ENCODE measurements at places on chromosomes 6 and 20. TPM values are rescaled to one million over a fixed set of nuclear protein-coding genes. Genes with fewer than 3 reads are reported as not detected.
A peak's percentile ranks its signal among the peaks of the same experiment; 100 is the strongest.

DNA sequence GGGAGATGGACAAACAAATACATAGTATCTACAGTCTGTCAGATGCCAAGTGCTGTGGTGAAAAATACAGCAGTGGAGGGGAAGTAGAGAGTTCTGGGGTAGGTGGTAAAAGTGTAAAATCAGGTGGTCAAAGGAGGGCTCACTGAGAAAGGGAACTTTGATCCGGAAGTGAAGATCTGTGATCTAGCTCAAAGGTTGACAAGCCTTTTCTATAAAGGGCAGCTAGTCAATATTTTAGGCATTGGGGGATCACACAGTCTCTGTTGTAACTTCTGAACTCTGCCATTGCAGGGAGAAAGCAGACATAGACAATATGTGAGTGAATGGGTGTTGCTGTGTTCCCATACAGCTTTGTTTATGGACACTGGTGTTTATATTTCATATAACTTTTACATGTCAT lies 38.6 kb downstream of the SH3BGRL2 start:
- no peak overlapping the region for H3K27ac ChIP-seq
- peaks cover 26% of the 10 kb centered on the region for H3K4me1 ChIP-seq
- no peaks in the 10 kb centered on the region for H3K36me3 ChIP-seq
- no peaks in the 10 kb centered on the region for H3K27me3 ChIP-seq
- no peak for DNase-seq
- no peak overlapping the region for H3K4me3 ChIP-seq

DNA sequence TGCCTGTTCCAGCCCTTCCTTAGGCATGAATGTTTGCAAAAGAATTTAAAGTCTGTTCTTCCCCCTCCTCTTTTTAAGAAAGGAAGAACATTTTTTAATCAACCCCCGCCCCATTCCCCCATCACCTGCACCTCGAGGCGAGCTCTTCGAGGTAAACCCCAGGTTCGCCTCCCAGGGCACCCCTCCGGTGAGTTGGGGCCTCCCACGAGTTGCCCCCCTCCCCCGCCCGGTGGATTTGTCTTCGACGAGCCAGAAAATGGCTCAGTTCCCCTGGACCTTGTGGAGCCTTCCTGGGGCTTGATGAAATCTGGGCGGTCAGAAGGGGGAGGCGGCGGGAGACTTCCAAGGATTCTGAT lies 256 bp upstream of the OVOL2 start:
- peaks cover 6% of the 10 kb centered on the region for H3K4me1 ChIP-seq
- H3K4me3 ChIP-seq = peak overlapping the region; percentile 26
- no peak for DNase-seq
- H3K27me3 ChIP-seq = peaks cover 57% of the 10 kb centered on the region
- H3K27ac ChIP-seq = no peak overlapping the region

The SLC24A3 gene
- not detected for total RNA-seq

The PPP1R14C gene
- total RNA-seq = 0.65 TPM

- H3K36me3 ChIP-seq = no peaks in the 10 kb centered on the region
- H3K27me3 ChIP-seq = no peaks in the 10 kb centered on the region
- H3K4me3 ChIP-seq = no peak overlapping the region
- no peak overlapping the region for H3K27ac ChIP-seq
- peak; percentile 27 for DNase-seq
- no peaks in the 10 kb centered on the region for H3K4me1 ChIP-seq
Observed at GRCh38 chr6:43129434-43130194, 41.5 kb upstream of the SRF start.

The USP49 gene
- total RNA-seq = 5.7 TPM

The CRISP2 gene
- not detected for total RNA-seq

The EPPIN gene
- total RNA-seq = not detected

DNA sequence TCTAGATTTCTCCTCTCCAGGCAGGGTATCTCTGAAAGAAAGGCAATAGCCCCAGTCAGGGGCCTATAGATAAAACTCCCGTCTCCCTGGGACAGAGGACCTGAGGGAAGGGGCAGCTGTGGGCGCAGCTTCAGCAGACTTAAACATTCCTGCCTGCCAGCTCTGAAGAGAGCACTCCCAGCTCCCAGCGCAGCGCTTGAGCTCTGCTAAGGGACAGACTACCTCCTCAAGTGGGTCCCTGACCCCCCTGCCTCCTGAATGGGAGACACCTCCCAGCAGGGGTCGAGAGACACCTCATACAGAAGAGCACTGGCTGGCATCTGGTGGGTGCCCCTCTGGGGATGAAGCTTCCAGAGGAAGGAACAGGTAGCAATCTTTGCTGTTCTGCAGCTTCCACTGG lies 556.9 kb downstream of the EPM2A start:
- no peaks in the 10 kb centered on the region for H3K36me3 ChIP-seq
- H3K4me1 ChIP-seq = no peaks in the 10 kb centered on the region
- H3K27me3 ChIP-seq = no peaks in the 10 kb centered on the region
- H3K4me3 ChIP-seq = no peak overlapping the region
- no peak for DNase-seq

The CDYL gene
- 31.1 TPM for total RNA-seq

GRCh38 chr6:168182366-168182765 lies 103.4 kb upstream of the FRMD1 start:
- no peaks in the 10 kb centered on the region for H3K4me1 ChIP-seq
- H3K27me3 ChIP-seq = no peaks in the 10 kb centered on the region
- no peaks in the 10 kb centered on the region for H3K36me3 ChIP-seq
- DNase-seq = no peak
- H3K4me3 ChIP-seq = no peak overlapping the region
- no peak overlapping the region for H3K27ac ChIP-seq

GRCh38 chr6:159152782-159153181 lies 16.4 kb upstream of the FNDC1 start:
- no peak for DNase-seq
- H3K4me3 ChIP-seq = no peak overlapping the region
- H3K27me3 ChIP-seq = peaks cover 2% of the 10 kb centered on the region

- peak; percentile 61 for DNase-seq
- peaks cover 41% of the 10 kb centered on the region for H3K36me3 ChIP-seq
- no peaks in the 10 kb centered on the region for H3K27me3 ChIP-seq
Observed at GRCh38 chr6:107740496-107741190, 83.5 kb downstream of the SCML4 start.

DNA sequence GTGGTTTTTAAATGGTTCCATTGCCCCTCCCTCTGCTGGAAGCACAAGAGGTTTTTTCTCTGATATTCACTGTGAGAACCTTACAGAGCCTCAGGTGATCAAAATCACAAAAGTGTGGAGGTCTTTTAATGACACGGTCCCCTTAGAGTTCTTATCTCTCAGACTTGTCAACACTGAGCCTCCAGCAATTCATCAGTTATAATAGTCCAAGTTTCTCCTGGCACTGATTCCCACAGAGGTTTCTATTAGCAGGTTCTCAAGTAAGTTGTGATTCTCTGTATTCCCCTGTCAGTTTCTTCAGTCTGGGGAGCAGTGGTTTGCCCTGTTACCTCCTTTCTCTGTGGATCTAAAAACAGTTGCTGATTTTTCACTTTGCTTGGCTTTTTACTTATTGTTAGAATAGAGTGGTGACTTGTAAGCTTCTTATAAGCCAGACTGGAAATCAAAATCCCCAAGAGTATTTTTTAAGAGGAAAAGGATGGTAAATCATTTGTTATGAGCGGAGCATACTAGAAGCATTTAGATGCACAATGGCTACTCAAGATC lies 157.4 kb upstream of the BMP5 start:
- no peaks in the 10 kb centered on the region for H3K27me3 ChIP-seq
- DNase-seq = no peak

- no peak overlapping the region for H3K4me3 ChIP-seq
- peaks cover 4% of the 10 kb centered on the region for H3K27me3 ChIP-seq
- no peak for DNase-seq
- no peak overlapping the region for H3K27ac ChIP-seq
- no peaks in the 10 kb centered on the region for H3K4me1 ChIP-seq
Observed at GRCh38 chr6:47334334-47334733, 24.6 kb upstream of the TNFRSF21 start.

DNA sequence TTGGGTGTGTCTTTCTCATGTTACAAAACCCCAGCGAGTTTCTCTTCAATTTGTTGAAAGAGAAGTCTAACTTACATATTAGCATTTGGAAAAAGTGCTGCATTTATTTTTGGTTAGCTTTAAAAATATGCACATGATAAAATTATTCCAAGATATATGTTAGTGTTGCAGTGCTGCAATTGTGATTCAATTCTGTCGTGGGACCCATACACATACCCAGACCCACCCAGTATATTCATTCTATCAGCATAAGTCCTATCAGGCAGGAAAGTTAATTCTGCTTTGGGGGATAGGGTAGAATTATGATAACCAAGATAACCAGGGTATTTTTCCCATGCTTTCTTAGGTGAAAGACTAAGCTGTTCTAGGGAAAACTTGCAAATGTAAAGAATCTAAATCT lies 313.5 kb downstream of the EPHA7 start:
- H3K36me3 ChIP-seq = no peaks in the 10 kb centered on the region
- H3K27ac ChIP-seq = no peak overlapping the region
- H3K27me3 ChIP-seq = no peaks in the 10 kb centered on the region
- H3K4me3 ChIP-seq = no peak overlapping the region
- H3K4me1 ChIP-seq = no peaks in the 10 kb centered on the region

DNA sequence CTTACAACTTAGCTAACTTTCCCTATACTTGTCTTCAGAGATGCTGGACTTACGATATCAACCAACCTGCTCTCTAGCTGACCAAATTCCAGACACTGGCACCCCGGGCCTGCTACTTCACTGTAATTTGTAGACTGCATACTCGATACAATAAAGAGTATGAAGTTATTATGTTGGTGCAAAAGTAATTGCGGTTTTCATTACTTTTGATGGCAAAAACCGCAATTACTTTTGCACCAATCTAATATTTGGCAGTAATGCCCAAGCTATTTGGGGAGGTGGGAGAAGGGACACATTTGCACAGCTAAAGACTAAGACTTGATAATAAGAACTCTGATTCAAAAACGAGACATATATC lies 34.9 kb upstream of the ARHGAP18 start:
- H3K27me3 ChIP-seq = no peaks in the 10 kb centered on the region
- DNase-seq = no peak
- peaks cover 2% of the 10 kb centered on the region for H3K36me3 ChIP-seq
- peak overlapping the region; percentile 37 for H3K27ac ChIP-seq

The WFDC5 gene
- total RNA-seq = not detected

- H3K36me3 ChIP-seq = peaks cover 5% of the 10 kb centered on the region
- peaks cover 31% of the 10 kb centered on the region for H3K4me1 ChIP-seq
- no peaks in the 10 kb centered on the region for H3K27me3 ChIP-seq
- DNase-seq = no peak
- no peak overlapping the region for H3K27ac ChIP-seq
Observed at GRCh38 chr6:158865769-158866168, 46.6 kb upstream of the EZR start.

GRCh38 chr20:52365688-52366087 lies 174.1 kb upstream of the ZFP64 start:
- peaks cover 2% of the 10 kb centered on the region for H3K27me3 ChIP-seq
- no peak for DNase-seq
- H3K27ac ChIP-seq = no peak overlapping the region
- peaks cover 4% of the 10 kb centered on the region for H3K4me1 ChIP-seq
- no peaks in the 10 kb centered on the region for H3K36me3 ChIP-seq
- H3K4me3 ChIP-seq = no peak overlapping the region

The XRN2 gene
- 71.3 TPM for total RNA-seq

The MGME1 gene
- 28.2 TPM for total RNA-seq

- H3K27ac ChIP-seq = no peak overlapping the region
- peaks cover 1% of the 10 kb centered on the region for H3K27me3 ChIP-seq
- no peak overlapping the region for H3K4me3 ChIP-seq
- no peaks in the 10 kb centered on the region for H3K36me3 ChIP-seq
- peaks cover 8% of the 10 kb centered on the region for H3K4me1 ChIP-seq
- peak; percentile 57 for DNase-seq
Observed at GRCh38 chr20:50467718-50468356, 42.3 kb upstream of the PTPN1 start.
